Naive thymus-derived CD8-positive, alpha-beta T cell (primary cell): ENCODE measurements at places on chromosomes 4 and X.
A peak's percentile ranks its signal among the peaks of the same experiment; 100 is the strongest.

DNA sequence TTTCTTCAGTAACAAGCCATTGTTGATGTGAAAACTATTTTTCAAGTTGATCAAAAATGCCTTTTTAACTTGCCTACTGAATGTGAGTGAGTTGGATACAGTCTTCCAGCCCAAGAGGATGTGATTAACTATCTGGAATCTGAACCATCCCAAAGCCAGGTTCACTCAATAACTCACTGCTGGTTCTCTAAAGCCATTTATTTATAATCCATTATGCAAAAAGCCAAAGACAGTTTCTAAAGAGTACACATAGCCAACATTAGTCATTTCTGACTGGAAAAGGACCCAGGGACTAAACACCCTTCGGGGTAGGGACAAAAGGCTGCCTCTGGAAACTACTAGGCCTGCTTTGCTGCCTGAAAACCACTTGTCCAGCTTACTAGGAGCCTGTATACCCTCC lies 109.6 kb downstream of the SHROOM4 start:
- no peak for DNase-seq

DNA sequence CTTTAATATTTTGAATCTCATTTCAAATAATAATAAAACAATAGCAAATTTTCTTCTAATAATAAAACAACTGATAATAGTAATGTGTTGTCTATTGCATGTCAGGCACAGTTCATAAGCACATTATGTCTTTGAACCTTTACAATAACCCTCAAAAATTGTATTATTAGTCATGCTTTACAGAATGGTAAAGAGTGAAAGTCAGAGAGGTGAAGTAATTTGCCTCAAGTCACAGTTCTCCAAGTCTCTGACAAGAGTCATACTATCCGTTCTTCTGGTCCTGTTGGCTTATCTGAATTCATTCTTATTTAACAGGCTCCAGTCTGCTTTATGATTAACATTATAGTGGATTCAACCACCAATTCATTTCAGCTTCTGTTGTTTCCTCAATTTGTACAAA lies 313.0 kb downstream of the AFF2 start:
- no peak for DNase-seq

- DNase-seq: no peak
Measured at GRCh38 chrX:119423631-119424030, 24.5 kb downstream of the SLC25A43 start.

DNA sequence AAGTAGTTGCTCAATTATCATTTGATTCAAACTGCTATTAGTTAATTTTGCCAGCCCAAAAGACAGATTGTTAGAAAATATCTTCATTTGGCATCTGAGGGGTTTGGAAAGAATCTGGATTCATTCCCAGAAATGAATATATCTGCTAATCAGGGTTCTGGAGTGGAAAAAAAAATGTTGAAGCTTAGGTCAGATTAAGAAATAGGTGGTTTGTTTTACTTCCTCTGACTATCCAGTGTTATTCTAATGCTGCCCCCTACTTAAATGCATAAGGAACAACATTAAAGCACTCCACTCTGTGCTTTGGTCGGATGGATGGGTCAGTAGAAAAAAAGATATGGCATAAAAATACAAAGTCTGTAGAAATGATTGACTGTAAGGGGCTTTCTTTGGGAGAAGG lies 89.0 kb downstream of the LUZP4 start:
- DNase-seq: no peak

DNA sequence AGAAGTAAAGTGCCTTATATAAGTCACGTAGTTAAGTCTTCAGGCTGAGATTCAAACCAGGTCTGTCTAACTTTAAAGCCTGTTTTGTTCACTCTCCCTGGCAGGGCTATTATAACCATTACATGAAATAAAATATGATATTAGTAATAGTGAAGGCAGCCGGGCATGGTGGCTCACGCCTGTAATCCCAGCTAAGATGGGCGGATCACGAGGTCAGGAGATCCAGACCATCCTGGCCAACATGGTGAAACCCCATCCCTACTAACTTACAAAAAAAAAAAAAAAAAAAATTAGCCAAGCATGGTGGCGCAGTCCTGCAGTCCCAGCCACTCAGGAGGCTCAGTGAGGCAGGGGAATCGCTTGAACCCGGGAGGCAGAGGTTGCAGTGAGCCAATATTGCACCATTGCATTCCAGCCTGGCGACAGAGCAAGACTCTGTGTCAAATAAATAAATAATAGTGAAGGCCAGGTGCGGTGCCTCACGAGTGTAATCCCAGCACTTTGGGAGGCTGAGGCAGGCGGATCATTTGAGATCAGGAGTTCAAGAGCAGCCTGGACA lies 22.1 kb upstream of the SOWAHD start:
- DNase-seq: no peak

DNA sequence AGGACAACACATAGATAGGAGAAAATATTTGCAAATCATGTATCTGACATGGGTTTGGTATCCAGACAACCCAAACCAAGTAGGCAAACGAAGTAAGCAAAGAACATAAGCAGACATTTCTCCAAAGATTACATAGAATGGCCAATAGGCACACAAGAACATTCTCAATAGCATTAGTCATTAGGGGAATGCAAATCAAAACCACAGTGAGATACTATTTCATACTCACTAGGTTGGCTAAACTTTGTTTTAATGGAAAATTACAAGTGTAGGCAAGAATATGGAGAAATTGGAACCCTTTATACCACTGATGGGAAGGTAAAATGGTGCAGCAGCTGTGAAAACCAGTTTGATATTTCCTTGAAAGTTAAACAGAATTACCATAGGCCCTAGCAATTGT lies 74.7 kb downstream of the CHRNA9 start:
- DNase-seq: no peak

DNA sequence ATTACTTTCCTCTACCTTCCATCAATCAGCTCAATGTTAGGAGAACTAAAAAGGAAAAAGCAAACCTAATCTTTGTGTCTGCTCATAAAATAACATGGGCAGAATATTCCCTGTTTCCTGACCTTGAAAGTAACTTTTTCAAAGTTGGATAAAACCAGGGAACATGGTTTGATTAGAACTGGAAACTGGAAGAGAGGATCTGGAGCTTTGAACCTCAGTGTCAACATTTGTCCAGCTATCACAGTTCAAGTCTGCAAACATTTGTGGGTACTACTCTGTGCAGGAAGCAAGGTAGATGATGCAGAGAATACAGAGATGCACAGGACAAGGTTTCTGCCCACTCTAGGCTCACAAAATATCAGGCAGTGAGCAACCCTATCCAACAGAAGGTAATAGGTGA lies 86.4 kb upstream of the TAB3 start:
- DNase-seq: no peak

DNA sequence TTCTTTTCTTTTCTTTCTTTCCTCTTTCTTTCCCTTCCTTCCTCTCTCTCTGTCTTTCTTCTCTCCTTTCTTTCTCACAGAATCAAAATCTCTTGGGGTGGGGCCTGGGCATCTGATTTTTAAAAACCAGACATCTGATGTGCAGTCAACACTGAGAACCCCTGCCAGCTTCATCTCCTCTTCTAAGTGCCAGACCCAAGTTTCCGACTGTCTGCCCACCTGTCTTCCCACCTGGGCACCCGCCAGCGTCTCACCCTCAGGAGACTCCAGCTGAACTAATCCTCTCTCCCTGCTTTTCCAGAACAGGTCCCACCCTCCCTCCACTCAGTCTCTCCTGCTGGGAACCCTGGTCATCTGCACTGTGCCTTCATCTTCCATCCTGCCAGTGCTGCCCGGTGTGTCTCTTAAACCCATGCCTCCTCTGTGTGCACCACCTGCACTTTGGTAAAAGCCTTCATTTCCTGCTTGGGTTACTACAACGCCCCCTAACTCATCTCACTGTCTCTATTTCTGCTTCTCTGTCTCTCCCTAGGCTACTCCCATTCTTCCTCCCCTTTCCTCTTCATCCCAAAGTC lies 2.8 kb downstream of the SOD3 start:
- DNase-seq: no peak

- peak; percentile 47 for DNase-seq
Measured at GRCh38 chrX:154712781-154713740, 37.8 kb downstream of the GAB3 start.

GRCh38 chr4:57037982-57038604 lies 59.4 kb downstream of the POLR2B start:
- DNase-seq: no peak

DNA sequence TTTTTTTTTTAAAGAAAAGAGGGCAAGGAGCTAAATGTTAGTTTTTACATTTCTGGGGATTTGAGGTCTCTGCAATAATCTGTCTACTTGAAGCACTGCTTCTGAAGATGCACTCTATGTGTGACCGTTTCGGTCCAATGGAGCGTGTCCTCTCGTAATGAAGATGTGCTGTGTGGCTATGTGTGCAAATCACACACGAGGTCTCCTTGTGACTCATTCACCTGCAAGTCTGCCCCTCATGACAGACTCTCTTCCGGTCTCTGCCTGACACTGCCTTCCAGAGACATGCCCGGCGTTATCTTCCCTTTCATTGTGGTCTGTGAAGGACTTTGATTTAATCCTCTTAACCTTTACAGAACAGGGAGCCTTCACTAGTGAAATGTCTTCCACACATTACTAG lies 84.3 kb downstream of the TRAM1L1 start:
- no peak for DNase-seq

- no peak for DNase-seq
Measured at GRCh38 chr4:173503330-173504180, 26.5 kb downstream of the HAND2 start.

- no peak for DNase-seq
Measured at GRCh38 chr4:142312391-142312790, 533.7 kb downstream of the INPP4B start.

GRCh38 chrX:1535241-1536041 lies 1.5 kb downstream of the P2RY8 start:
- DNase-seq: peak; percentile 24

DNA sequence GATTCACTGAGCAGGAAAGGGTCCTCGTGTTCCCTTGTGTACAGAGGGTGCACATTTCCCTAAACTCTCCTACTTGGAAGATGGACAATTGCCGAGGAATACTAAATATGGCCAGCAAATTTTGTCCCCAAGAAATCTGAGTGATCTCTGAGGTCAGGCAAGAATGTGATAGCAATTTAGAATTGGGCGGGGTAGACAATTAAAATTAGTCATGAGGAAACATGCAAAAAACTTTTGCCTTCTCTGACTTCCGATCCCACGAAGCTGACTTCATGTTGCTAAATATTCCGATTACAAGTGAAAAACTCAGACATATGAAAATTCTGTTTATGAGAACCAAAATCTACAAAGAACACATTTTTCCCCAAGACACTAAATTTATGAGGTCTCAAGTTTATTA lies 453.9 kb upstream of the ZFP42 start:
- DNase-seq: no peak

- DNase-seq: no peak
Measured at GRCh38 chr4:53713296-53713695, 122.0 kb upstream of the LNX1 start.

- no peak for DNase-seq
Measured at GRCh38 chrX:2552621-2553201, 51.9 kb upstream of the DHRSX start.

GRCh38 chr4:108751321-108751720 lies 11.5 kb downstream of the ETNPPL start:
- DNase-seq: no peak

DNA sequence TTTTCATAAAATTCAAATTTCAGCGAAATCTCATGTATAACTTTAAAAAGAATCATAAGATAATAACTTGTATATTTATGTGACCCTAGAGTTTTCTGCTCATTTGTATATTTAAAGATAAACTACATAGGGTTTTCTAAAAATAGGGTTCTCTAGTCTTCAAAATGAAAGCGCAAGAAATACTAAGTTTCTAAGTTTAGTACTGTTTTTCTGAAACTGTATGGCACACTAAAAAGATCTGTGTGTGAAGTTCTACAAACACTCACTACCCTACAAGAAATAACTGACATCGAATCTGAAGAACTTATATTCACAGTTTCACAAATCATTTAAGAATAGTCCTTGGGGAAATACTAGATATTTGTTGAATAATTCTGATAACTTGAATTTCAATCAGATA lies 38.7 kb upstream of the NDST4 start:
- no peak for DNase-seq

DNA sequence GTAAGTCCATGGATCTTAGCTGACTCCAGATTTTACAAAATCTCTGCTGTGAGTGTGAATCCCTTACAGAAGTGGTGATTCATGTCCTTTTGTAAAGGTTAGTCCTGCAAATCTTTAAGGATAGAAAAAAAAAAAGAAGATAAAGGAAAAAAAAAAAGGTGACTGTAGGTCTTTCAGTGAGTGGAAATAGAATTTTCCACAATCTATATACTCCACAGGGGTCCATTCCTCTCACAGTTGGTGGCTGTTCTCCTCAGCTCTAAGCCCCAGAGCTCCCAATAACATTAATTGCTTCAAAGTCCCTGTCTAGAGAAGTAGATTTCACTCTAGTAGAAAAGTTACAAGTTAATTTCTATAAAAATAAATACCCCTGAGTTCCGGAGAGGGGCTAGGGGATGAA lies 189.1 kb downstream of the NDST4 start:
- DNase-seq: no peak

GRCh38 chr4:25180524-25181131 lies 20.4 kb upstream of the SEPSECS start:
- DNase-seq: peak; percentile 20

DNA sequence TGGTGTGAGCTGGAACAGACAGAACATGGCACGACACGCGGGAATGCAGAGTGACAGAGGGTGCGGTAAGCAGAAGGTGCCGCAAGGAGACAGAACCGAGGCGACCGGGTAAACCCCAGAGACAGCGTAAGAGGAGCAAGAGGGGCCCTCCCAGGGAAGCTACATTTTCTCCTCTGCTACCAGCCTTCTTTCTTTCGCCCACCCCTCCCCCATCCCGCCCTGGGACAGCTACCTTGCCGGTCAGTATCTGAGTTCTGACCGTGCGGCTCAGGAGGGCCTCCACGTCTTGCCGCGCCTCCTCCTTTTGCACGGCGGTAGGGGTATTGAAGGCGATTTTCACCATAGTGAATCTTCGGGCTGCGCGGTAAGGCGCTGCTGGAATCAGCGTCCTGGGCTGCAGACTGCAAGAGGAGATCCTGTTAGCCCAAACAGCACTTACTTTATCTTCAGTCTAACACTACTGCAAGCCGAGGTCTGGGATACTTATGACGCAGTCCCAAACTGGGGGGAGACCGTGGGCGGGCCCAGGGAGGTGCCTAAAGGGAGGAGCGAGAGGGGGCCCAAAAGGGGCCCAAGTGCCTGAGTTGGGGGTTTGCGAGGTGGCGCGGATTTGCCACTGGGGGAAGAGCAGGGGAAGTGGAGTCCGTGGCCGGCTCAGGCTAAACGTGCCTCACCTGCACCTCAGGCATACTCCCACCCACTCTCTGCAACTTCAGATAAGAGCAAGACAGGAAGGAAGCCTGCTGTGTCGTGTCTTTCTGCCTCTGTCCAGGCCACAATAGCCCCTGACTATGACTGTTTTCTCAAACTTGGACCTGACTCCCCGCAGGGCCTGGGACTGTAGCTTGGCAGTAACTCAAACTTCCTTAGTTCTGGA lies at the start of gene ITM2A:
ITM2A (minus strand) TSS at position 462 of the 877 bp plus-strand sequence; CDS start at position 343, 119 bp downstream.
- DNase-seq: peak; percentile 83
